T-helper 2 cell treated with Interferon-gamma antibody and Interleukin-4, amounts not matched to agents 5 μg/mL and 100 μg/mL, for 36 hours (primary cell): ENCODE measurements at places on chromosomes 6 and 20.

DNA sequence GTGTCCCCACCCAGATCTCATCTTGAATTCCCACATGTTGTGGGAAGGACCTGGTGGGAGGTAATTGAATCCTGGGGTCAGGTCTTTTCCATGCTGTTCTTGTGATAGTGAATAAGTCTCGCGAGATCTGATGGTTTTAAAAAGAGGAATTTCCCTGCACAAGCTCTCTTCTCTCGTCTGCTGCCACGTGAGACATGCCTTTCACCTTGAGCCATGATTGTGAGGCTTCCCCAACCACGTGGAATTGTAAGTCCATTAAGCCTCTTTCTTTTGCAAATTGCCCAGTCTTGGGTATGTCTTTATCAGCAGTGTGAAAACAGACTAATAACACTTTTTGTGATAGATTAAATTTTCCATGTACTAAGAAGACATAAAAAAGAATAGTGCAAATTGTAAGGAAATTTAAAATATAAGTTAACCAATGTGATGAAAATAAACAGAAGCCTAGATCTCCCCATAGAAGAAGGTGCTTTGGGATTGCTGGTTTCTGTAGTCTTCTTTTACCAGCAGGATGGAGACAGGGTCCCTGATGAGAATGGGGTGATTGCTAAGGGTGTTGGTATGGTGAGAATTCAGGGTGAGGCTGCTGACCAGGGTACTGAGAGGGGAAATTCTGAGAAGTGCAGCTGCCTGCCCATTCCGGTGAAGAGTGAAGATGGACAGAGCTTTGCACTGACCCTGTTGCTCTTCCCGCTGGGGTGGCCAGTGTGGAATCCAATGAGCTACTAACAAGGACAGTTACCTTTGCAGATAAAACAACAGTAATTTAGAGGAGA lies 50.7 kb downstream of the BMP2 start:
- DNase-seq: no peak

DNA sequence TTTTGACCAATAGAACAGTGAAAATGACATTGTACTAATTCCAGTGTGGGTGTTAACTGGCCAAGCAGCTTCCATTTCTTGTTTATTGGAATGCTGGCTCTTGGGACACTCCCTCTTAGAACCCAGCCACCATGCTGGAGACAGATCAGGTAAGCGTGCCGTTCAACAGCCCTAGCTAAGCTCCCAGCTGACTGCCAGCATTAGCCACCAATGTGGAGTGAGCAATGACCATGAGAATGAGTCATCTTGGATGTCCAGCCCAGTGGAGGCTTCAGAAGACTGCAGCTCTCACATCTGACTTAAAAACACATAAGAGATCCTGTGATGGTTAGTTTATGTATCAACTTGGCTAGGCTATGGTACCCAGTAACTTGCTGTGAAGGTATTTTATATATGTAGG lies 3.0 kb upstream of the LINC00237 start:
- DNase-seq: no peak

GRCh38 chr20:38893565-38894090 lies 32.6 kb upstream of the FAM83D start:
- DNase-seq: peak; percentile 71

DNA sequence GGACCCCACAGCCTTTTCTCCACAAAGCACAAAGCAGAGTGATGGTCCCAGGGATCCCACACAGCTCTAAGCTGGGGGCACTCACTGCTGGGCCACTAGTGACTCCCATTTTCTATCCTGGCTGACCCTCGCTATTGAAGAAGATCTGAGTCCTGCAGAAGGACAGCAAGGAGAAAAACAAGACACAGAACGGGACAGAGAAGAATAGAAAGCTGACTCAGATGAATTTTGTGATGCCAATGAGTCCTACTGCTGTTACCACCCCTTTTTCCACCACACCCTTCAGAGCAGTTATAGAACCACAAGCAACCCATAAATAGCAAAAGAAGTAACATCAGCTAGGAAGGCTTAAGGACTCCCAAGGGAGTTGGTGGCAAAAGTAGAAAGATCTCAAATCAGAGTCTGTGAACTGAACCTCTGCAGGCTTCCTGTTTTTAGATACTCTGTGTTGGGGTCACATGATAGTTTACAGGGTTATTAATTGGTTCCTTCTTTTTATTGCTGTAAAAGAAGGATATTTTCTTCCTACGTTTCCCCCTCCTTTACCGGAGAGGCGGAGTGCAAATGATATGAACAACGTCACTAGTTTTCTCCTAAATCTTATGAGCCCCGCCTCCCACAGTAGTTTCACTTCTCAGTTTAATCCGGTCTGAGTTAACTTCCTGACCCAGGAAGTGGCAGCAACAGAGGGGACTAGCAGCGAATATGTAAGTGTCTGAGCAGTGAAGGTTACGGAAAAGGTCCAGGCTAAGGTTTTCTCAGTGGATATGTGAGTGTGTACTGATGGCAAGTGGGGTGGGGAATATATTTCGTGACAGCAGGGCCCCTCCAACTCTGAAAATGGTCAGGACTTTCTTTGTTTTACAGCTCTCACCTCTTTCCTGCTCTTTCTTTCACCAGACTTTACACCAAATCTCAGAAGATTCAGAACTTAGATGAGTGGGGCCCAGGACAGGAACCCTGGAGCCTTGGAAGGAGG lies at the start of gene TRIM38:
Gene TRIM38, plus strand, starts transcription at position 654 of the 979 bp plus-strand sequence. CDS start 3,721 bp downstream, outside the sequence.
- DNase-seq: peak; percentile 79

DNA sequence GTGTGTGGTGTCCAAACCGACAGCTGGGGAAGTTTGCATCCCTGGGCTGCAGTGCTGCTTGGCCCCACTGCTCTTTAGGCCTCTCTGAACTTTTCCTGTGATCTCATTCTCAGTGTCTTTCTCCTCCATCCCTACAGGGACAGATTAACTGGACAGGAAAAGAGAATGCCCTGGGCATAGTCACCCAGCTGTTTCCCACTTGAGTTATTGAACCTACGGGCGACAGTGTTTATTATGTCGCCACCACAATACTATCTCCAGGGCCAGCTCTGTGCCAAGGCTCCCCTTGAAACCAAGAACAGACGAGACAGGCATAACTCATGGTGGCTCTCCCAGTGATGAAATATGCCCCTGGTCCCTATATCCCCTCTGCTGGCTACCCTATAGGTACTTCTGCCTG lies 147.8 kb upstream of the EPHA7 start:
- DNase-seq: no peak

DNA sequence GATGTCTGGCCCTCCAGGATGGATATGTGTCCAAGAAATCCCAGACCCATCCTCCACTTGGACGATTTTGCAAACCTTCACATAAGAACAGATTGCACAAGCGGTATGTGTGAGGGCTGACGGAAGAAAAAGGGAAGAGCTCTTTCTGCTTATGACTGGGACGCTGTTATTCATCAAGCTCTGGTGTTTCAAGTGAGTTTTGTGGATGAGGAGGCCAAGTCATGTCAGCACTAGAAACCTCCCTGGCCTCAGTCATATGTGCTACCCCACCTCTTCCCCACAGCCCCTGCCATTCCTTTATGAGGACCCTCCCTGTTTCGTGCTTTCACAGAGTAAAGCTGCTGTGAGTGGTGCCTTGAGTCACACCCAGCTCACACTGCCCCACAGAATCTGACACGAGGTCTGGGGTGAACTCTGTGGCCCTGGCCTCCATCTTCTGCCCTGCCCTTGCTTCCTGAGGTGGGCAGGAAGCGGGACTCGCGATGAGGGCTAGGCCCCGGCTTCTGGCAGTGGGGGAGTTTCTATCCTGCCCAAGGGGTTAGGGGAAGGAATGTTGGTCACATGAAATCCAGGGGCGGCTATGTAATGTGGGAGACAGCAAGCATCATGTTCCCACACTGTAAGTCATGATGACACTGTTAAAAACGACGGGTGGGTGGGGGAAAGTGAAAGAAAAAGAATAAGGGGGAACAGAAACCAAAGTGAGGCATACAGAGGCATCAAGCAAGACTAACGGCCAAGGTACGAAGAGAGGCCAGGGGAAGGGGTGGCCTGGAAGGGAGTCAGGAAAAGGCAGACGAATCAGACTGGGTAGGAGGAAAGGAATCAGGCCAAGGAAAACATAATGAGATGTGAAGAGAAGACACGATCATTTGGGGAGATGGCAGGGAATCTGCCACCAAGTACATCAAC lies 78.1 kb downstream of the PRDM1 start:
- peak; percentile 86 for DNase-seq

DNA sequence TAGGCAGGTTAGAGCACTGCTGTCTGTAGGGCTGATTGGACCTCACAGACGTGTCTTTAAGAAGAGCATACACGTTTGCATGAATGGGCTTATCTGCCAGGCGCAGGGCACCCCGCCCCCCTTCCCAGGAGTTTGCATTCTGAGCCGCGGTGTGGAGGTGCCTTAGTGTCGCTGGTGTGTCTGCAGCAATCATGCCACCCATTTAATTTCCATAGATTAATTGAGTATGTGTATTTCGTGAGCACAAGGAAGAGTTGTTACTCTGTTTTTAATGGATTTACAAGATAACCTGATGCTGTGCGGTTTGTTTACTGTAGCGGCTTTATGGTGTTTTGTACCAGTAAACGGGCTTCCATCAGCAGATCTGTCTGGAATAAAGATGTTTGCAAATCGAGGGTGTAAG lies 107.7 kb downstream of the ZDHHC14 start:
- DNase-seq: no peak

- DNase-seq: no peak
These were observed 59.1 kb downstream of the RIPOR3 start for GRCh38 chr20:50632236-50632635.

GRCh38 chr6:140043357-140043756 lies 668.9 kb upstream of the CITED2 start:
- peak; percentile 5 for DNase-seq

- peak; percentile 81 for DNase-seq
These were observed 57.9 kb downstream of the TRIM38 start for GRCh38 chr6:26020329-26021000.

DNA sequence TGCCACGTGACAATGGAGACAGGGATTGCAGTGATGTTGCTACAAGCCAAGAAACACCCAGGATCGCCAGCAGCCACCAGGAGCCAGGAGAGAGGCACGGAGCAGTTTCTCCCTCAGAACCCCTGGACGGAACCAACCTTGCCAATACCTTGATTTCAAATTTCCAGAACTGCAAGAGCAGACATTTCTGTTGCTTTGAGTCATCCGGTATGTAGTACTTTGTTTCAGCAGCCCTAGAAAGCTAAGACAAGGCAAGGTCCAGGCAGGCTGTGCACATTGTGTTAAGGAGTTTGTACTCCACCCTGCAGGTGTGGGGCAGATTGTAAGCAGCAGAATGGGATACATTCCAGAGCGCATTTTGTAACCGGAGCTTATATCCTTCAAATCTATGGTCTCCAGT lies 48.3 kb downstream of the TRERF1 start:
- no peak for DNase-seq
